Naive thymus-derived CD8-positive, alpha-beta T cell (primary cell): ENCODE measurements at places on chromosomes 7 and 10. TPM values are rescaled to one million over a fixed set of nuclear protein-coding genes. Genes with fewer than 3 reads are reported as not detected.
A peak's percentile ranks its signal among the peaks of the same experiment; 100 is the strongest.

GRCh38 chr10:84588971-84589370, 260.6 kb downstream of the CCSER2 start:
- DNase-seq: no peak

The CYTH3 gene
- 8.6 TPM for total RNA-seq

GRCh38 chr7:101112233-101112632, 14.7 kb upstream of the SERPINE1 start:
- no peak for DNase-seq

DNA sequence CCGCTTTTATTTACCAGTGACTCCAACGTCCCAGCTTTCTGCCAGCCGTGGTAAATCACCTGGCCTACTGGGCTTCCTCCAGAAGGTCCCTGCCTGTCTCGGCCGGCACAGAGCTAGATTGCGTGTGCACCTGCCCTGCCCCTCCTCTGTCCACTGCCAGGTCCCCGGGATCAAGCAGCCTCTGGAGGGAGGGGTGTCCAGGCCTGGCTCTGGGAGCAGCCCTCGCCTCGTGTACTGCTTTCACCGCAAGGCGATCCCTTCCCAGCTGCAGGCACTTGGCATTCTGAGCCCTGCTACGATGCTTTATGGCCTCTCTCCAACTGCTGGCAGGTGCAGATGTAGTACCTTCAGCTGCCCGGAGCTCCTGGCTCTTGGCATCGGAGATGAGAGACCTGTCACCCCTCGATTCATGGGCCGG, 7.4 kb downstream of the SLC29A3 start:
- DNase-seq: no peak

The C7orf33 gene
- not detected for total RNA-seq

GRCh38 chr7:153381275-153382040, 621.9 kb downstream of the ACTR3B start:
- DNase-seq: no peak

- DNase-seq: no peak
Observed at GRCh38 chr10:15262036-15262713, 93.7 kb upstream of the NMT2 start.

The TEX47 gene
- total RNA-seq: not detected

The NPC1L1 gene
- 0.16 TPM for total RNA-seq

DNA sequence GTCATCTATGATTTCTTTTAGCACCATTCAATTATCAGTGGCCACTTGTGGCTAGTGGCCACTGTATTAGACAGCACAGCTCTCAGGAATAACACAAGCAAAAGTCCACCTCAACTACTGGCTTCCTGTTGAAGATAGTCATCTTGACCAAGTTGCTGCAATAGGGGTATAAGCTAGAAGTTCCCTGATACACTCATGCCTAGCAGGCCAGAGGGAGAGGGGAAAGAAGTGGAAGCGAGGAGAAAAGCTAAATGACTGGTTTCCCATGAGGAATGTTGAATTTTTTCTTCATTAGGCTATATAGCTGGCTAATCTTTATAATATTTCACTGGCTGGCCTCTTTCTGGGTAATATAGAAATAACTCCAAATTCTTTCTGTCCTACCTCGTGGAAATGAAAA, 327.5 kb upstream of the MEOX2 start:
- no peak for DNase-seq

DNA sequence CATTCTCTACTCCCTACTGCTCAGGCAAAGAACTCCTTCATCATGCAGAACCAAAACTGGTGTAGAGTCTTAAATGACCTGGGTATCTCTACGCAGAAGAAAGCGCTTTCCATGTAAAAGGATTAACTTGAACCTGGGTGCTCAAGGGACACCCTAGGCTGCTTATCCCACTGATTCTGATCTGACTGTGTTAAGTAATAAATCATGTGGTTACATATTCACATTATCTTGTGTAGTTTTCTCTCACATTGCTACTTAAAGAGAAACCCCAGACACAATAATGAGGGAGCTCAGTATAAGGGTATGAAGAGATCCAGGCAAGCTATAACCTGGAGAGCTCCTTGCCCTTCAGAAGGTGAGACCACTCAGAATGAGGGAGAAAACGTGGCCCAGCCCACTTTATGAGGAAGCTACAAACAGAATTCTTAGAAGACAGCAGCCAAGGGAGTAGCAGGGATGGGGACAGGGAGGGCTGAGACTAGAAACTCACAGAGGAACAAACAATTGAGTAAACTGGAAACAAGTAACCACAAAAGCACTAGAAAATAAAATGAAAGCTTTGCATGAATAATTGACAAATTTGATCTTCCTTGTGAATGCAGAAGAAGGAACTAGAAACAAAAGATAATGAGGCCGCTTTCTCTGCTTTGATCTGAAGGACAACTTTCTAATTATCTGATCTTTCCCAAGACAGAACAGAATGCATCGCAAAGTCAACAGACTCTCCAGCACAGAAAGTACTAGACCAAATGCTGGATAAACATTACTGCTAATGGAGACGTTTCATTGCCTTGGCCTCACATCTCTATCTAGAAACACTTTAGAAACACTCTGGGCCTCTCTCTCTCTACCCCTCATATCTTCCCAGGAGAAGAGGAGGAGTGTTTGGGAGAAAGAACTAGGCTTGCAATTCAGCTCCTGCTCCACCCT, 76.1 kb downstream of the LRRC17 start:
- DNase-seq: no peak

The COL28A1 gene
- 0.91 TPM for total RNA-seq

The PARD3 gene
- total RNA-seq: 0.18 TPM

DNA sequence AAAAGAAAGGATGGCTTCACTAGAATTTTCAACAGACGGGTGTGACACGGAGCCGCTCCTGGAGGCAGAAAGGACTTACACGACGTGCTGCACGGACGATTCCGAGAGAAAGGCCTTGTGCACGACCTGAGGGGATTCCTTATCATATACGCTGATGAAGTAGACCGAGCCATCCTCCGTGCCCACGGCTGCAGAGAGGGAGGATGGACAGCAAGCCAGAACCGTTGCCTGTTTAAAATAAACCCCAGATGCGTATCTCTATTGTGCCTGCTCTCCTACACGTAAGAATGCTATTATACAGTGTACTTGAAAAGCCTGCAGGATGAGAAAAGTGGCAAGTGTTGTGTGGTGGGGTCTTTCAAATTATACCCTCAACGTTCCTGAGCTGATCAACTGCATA, 38.4 kb downstream of the CFAP43 start:
- no peak for DNase-seq

- peak; percentile 76 for DNase-seq
Observed at GRCh38 chr10:22611425-22612115, 102.8 kb downstream of the PIP4K2A start.

The SEPTIN14 gene
- not detected for total RNA-seq

The LIPM gene
- total RNA-seq: not detected

- DNase-seq: no peak
Observed at GRCh38 chr10:45581582-45582385, 90.8 kb downstream of the ZFAND4 start.

DNA sequence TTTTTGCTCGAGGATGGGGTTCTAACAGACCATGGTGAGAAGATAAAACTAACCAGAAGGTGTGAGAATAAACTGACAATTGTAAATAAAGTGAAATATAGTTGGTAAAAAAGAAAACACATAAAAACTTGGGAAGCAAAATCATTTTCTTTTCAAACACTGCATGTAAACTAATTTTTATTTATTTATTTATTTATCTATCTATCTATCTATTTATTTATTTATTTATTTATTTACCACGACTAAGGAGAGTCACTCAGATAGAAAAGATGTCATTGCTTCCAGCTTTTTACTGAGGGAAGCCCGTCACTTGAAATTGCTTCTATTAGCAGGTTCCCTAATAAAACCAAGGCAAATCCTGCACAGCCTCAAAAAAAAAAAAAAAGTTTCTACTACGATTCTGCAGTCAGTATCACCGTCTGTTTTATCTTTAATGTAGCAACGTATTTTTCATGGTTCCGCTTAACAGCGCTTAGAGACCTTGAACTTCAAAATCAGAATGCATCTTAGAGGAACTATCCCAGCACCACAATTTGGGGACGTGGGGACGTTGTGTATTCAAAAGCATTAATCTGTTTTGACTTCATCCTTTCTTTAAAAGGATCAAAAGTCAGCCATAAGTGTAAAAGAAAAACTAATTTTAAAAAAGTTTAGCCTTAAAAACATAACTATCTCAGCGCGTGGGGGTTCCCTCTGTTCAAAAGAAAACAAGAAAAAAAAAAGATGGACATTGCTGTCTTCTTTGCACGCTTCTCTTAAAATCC, 33.3 kb upstream of the EBLN1 start:
- no peak for DNase-seq

The TDRD1 gene
- 0.11 TPM for total RNA-seq

The RAPGEF5 gene
- not detected for total RNA-seq

DNA sequence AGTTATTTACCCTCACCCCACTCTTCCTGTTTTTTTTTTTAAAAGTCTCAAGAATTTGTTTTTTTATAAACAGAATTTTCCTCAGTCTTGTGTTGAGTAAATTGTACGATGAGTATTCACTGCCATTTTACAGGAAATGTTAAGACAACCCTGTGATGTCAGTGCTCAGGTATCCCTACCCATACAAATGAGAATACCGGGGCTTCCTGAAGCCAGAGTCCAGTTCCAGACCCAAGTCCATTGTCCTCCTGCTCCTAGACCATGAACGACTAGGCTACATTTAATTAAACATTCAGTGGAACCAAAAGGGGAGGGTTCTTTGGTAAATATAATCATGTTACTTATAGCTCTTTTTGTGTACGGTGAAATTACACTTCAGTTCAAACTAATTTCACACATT, 79.2 kb downstream of the GNAI1 start:
- DNase-seq: no peak

- DNase-seq: no peak
Observed at GRCh38 chr7:16926861-16927260, 45.1 kb upstream of the AGR3 start.

DNA sequence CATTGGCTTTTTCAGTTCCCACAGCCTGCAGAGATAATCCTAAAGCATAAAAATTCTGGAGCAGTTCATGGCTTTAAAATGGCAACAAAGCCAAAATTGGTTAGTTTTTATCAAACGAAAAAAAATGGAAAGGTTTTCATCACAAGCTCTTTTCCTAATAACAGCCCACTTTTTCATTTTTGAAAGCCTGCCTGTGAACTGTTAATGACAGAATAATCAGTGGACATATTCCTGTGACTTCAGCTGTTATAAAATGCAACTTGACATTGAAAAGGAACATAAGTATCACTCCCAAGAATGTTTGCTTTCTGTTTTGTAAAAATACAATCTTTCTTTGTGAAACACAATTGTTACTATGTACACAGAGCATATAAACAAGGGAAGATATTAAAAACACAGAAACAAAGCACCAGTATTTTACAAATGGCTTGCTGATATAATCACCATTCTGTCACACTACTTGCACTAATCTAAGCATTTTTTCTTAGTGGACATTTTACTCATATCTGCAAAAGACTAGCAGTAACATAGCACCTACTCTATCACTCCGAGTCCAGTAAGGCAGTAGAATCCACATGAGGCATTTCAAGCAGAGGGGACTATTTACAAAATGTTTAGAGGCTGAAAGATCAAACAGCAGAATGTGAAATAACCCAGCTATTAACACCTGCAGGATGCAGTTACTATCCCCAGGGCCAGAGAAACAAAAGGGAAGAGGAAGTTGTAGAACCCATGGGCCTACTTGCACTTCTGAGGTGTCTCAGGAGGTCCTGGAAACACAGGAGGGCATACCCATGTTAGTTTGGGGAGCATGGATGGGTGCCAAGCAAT, 26.4 kb downstream of the MACC1 start:
- no peak for DNase-seq

- no peak for DNase-seq
Observed at GRCh38 chr10:117471344-117471874, 71.1 kb upstream of the EMX2 start.

DNA sequence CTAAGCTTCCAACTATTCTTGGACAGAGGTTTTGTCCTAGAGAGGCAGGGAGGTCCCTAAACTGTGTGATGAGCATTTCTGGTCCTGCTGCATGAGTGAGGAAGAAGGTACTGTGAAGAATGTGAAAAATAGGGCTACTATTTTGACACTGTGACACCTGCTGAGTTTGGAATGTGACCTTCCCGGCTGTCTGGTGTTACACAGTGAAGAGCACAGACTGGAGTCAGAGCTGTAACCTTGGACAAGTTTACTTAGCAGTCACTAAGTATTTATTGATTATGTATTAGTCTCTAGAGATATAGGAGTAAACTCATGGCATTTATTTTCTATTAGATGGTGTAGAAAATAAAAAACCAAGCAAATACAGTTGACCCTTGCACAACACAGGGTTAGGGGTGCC, 12.3 kb downstream of the GOLGA7B start:
- DNase-seq: no peak

DNA sequence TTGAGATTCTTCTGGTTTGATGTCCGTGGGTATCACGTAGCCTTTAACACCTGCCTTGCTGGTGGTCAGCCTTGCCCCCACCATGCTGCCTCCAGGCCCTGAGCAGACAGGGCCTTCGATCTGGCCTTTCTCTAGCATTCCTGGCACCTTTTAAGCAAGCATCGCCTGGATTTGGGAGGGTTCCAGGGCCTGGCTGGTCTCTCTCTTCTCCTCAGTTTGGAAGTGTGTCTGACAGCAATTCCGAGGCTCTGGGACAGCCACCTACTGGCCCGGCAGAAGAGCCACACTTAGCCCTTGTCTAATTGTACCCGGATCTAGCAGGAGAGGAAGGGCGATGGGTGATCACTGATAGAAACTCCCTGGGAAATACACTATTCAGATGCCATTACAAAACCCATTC, 441.3 kb upstream of the MKI67 start:
- no peak for DNase-seq

GRCh38 chr10:18759575-18759974, 100.3 kb downstream of the ARL5B start:
- DNase-seq: no peak

DNA sequence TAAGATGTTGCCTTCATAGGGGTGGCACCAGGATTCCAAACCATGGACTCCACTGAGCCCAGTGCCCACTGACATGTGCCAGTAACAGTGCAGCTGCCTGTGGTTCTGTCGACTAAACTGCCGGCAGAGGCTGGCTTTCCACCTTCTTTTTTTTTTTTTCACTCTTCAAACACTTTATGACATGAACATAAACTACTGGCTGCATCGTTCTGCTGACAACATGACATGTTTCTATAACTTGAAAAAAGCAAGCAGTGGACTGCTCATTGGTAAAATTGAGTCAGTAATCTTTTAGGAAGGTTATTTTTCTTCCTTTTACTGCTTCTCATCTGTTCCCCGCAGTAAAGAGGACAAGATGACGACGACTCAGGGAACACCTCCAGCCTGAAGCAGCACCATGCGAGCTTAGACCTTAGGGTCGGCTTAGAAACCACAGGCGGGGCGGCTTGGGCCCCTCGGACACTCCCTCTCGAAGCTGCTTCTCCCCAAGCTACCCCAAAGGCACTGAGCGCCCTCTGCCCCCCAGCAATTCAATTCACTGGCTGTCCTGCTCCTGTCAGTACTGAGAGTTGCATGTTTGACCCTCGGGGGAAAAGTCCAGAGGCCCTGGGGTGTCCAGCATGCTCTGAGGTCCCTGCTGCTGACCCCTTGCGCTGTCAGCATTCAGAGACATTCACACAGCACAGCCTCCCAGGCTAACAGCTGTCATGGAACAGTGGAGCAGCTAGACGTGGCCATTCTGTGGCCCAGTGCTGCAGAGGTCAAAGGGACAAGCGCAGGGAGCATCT, 112.5 kb downstream of the EGFR start:
- DNase-seq: no peak

- no peak for DNase-seq
Observed at GRCh38 chr10:43594944-43595589, 11.2 kb upstream of the ZNF485 start.

- DNase-seq: no peak
Observed at GRCh38 chr7:68601826-68602225, 996.4 kb upstream of the AUTS2 start.

The SEMA3D gene
- not detected for total RNA-seq

The TMEM229A gene
- not detected for total RNA-seq

The IQUB gene
- total RNA-seq: 0.16 TPM

The SPDYE16 gene
- total RNA-seq: 0.26 TPM

The GIMAP1 gene
- 119 TPM for total RNA-seq

The SHTN1 gene
- total RNA-seq: 0.25 TPM
